ENCODE measurements at places on chromosomes 1 and 21.
A peak's percentile ranks its signal among the peaks of the same experiment; 100 is the strongest.

DNA sequence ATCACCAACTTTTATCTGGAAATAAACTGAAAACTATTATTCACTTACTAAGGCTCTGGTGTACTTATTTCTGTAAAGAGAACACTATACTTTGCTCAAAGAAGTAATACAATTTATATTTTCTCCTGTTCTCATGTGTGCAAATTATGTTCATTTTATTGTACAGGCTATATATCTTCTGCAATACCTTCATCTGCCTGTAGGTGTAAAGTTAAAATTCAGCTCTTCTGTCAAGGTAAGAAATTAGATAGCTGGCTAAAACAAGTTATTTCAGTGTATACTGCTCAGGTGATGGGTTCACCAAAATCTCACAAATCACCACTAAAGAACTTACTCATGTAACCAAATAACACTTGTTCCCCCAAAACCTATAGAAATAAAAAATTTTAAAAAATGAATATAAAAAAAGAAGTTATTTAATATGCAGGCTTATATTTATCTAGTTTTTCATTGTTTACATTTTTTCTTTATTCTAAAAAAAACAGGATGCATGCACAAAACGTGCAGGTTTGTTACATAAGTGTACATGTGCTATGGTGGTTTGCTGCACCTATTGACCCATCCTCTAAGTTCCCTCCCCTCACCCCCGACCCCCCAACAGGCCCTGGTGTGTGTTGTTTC lies 81.5 kb downstream of the PTGER3 start:
- DNase-seq = no peak

- no peak for DNase-seq
These were observed 3.3 kb downstream of the CROCC start for GRCh38 chr1:16924919-16925477.

- DNase-seq = no peak
These were observed 75.4 kb downstream of the TENT5C start for GRCh38 chr1:117681093-117681900.

GRCh38 chr1:17419626-17420328 lies 19.7 kb downstream of the RCC2 start:
- DNase-seq = peak; percentile 26

DNA sequence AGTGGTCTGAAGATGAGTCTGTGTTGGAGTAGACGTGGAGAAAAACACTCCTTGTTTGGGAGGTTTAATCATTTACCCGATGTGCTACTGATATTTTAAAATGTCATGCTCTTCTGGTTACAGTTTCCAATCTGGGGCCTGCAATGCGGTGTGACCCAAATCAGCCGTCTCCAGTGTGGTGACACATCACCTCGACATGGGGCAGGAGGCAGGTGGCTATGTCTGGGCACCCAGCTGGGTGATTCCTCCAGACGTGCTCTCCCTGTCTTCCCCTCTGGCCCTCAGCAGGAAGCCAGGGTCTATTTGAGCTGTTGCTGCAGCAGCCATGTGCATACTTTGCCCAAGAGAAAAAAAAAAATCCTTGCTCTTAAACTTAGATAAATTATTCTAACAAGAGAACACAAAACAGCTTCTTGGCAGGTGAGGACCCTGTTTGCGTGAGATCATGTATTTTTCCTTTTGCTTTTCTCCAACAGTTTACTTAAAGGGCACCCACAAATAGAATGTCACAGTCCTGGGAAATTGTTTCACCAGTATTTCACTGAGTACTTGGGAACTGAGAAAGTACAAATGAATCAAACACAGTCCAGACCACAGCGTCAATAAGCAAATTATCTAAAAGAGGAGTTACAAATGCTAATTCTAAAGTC lies 38.9 kb upstream of the MAP10 start:
- no peak for DNase-seq

GRCh38 chr21:39511102-39511501 lies 59.3 kb downstream of the SH3BGR start:
- DNase-seq = no peak

GRCh38 chr1:56278061-56278460 lies 301.3 kb downstream of the PLPP3 start:
- no peak for DNase-seq

DNA sequence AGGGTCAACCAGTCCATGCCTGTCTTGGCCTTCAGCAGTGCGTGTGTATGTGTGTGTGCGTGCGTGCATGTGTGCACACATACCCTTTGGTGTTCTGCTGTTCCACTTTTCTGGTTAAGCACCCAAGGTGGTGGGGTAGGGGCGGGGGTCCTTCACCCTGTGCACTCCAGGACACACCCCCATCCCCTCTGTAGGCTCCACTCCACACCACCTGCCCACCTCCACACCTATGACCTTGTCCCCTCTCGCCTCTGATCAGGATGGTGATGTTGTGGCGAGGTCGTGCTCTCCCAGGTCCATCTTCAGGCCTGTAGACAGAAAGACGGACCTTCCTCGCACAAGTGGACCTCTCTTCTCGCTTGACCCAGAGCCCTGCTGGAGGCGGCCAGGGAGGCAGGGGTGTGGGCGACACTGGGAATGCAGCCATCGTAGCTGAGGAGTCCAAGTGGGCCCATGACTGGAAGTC lies 44.6 kb downstream of the WDR4 start:
- no peak for DNase-seq

DNA sequence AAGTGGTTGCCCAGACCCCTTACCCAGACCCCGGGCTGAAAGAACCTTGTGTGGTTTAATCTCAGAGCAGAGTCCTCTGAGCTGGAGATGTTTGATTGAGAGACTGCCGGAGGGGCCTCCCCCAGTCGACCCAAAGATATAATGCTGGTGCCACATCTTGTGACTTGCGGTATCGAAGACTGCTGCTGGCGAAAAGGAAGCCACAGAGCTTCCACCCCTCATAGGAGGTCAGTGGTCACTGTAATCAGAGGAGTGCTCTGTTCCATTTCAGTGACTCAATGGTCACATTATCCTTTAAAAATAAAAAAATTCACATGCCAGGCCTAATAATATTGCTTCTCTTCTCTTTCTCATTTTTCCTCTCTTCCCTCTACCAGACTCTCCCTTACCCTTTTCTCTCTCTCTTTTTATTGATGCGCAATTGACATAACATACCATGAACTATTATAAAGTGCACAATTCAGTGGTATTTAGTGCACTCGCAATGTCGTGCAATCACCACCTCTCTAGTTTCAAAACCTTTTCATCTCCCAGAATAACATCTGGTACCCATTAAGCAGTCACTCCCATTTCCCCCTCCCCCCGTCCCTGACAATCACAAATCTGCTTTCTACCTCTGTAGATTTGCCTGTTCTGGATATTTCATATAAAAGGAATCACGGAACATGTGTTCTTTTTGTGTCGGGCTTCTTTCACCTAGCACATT lies 52.6 kb upstream of the LYST start:
- DNase-seq = no peak

- DNase-seq = no peak
These were observed 14.9 kb downstream of the PDIK1L start for GRCh38 chr1:26126321-26127084.

DNA sequence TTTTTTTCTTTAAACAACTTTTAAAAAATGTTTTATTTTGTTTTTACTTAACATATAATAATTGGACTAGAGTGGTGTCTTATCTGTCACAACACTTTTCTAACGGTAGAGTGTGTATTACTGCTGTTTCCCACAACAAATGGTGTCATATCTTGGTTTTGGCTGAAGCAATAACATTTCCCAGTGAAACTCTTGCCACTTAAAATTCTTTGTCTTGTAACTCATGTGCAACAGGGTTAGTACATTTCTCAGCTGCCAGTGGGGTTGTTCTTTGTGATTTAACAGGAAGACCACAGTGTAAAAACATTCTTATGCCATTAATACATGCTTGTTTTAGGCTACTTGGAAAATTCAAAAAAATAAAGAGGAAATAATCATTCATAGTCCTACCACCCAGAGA lies 43.5 kb downstream of the ALPL start:
- no peak for DNase-seq

DNA sequence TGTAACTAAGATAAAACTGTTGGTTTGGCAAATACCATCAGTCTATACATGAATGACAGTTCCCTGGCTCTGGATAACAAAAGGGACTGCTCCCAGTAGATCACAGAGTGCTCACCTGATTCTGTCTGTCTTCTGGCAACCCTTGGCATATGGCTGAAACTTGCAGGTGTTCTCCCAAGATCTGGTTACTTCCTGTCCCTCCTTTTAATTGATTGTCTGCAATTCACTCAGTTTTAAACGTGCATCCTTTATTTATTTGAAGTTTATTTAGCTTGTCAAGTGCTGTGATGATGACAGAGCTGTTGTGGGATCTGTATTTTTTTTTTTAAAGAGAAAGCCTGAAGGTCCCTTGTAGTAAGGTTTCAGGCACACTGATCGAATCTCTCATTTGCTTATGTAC lies 3.4 kb downstream of the KCNA3 start:
- no peak for DNase-seq
